ENCODE measurements at places on chromosomes 2 and 18.
A peak's percentile ranks its signal among the peaks of the same experiment; 100 is the strongest.

GRCh38 chr18:78818961-78819360 is 160.7 kb upstream of the SALL3 start:
- DNase-seq, result no peak

DNA sequence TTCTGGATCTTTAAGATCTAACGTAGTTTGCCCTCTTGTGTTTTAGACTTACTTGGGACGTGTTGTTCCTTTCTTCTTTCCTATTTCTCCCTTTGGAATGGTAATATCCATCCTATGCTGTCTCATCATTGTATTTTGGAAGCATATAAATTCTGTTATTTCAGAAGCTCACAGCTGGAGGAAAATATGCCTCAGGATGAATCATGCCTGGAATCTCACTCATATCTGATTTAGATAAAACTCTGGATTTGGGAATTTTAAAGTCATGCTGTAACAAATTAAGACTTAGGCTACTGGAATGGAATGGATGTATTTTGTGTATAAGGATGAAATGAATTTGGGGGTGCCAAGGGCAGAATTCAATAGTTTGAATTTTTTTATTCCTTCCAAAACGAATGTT is 245.2 kb upstream of the GULP1 start:
- DNase-seq, result no peak

DNA sequence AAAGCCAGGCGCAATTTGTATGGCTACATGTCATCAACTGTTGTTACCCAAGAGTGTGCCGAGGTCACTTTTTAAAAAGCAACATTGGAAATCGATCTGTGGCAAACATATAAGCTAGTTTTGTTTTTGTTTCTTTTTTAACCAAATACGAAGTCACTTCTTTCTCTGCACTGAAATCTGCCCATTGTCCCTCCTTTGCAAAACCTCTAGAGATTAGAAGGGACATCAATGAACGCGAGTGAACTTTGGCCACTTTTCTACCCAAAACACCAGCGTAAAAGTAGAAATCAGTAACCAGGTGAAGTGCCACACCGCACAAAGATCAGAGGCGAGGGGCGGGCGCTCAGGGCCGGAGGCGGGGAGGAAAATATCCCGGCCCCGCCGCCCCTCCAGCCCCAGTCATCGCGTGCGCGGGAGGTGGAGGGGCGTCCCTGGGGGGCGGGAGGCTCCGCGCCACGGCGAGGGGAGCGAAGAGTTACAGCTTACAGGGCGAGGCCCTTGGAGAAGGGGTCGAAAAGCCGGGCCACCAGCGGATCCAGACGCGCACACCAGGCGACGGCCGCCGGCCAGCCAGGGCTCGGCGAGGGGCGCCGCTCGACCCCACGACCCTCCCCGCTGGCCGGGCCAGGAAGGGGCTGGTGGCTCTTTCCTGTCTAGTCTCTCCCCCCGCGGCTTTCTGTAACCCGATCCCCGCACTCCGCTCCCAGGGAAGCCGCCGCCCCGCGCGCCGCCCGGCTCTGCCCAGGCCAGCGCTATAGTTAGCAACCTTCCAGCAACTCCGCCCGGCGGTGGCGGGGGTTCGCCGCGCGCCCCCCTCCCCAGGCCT is 993 bp downstream of the RBMS1 start:
- peak; percentile 56 for DNase-seq

DNA sequence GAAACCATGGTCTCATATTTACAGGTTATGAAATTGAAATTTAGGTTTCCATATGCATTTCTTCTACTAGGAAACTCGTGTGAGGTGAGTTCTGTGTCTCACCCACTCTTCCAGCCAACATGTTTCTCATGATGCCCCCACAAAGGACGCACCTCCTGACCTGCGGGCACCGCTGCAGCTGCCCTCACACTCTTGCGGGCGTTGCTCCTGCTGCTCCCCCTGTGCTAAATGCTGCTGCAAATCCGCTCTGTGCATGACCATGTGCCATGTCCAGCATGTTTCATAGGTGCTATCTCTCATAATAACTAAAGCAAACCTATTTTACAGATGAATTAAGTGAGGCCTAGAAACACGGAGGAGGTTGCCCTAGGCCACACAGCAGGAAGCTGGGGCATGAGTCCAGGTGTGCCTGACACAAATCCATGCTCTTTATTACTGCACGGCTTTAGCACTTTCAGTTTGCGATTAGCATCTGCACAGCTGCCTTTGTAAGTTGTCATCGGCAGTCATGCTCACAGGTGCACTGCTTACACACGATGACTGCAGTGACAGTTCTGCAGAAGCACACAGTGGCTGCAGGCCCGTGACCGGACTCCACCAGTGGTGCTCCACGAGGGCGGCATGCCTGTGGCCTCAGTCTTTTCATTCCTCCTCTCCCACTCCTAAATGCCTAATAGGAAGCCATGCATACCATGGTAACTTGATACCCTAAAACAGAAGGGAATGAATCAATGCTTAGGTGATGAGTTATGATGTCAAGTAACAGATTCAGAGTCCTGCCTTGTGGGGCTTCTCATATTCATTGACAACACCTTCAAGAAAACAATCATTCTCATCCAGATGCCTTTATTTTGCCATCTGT is 14.9 kb upstream of the GALR1 start:
- DNase-seq, result no peak

DNA sequence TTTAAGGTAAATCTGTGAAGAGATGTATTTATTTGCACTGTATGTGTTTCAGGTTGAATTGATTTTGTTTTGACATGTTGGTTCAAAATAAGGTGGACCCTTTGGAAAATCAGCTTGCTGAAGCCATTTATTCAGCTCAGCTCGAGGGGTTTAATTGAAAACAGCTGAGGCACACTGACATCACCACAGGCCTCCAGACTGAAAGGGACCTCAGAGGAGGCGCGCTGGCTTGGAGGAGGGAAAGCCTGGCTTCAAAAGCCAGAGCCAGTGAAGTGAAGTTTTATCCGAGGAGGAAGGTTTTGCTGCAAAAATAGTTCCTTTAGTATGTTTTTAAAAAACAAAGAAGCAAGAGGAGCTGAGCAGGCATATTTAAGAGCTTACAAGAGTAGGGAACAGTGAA is 26.9 kb upstream of the DNMT3A start:
- DNase-seq, result no peak

DNA sequence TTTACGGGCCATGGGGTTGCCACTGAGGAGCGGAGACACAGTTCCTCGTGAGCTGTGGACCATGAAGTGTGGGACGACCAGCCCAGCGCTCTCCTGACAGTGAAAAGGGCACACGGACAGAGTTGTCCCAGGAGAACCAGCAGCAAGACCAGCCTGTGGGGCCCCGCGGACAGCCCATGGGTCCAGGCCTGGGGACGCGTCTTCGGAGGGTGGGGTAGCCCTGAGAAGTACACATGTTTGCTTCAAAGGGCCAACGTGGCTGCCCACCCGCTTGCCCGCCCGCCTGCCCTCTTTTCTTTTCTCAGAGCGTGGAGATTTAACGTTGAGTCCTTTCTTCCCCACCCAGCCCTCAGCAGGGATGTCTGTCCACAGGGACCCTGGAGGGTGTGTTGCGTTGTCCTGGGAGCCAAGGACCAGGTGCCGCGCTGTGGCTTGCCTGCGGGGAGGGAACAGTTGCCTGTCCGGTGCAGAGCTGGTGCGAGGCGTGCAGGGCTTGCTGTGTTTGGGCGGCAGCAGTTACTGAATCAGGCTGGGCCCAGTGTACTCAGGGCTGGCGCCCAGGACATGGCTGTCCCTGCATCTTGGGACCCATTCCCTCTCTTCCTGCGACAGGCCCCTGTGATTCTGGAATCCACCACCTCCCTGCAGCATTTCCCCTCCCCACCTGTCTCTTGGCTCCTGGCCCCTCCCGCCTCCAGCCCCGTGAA is 120.1 kb upstream of the HDAC4 start:
- DNase-seq, result no peak

DNA sequence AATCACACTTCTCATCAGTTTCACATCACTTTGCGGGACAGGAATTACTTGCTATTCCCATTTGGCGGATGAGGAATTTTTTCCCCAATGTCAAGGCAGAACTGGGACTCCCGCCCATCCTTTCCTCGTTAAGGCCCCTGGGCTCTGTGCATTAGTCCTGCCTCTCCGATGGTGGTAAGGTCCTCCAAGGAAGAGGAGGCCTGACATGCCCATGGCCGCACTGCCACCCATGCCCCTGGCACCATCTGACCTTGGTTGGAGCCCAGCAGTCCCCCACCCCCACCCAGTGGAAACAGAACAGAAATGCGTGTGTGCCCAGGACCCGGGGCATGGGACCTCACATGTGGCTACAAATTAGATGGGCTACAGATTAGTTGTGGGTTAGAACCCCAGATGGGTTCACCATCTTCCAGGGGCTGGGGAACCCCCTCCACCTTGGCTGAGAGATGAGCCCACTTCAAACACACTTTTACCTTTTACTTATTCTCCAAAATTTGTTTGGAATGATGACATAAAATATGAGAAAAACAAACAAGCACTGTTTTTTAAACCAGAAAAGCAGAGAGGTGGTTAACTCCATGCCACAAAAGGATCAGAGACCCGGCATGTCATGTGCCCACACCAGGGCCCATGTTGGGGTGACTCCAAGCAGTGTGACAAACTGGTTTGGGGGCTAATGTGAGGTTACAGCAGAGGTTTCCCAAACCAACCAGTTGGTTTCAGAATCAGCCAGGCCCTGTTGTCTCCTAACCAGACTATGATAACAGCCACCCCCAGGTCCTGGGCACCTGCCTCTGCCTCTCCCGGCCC is 11.0 kb upstream of the DUSP2 start:
- no peak for DNase-seq

Measured in H4 (cell line).